ENCODE measurements at places on chromosomes 16 and 17. TPM values are rescaled to one million over a fixed set of nuclear protein-coding genes. Genes with fewer than 3 reads are reported as not detected.

Gene KRT12
- not detected for polyA plus RNA-seq

Gene CMTM2
- 0.48 TPM for polyA plus RNA-seq

Gene GPRC5C
- polyA plus RNA-seq = 19.1 TPM

Gene GAS2L2
- 3.6 TPM for polyA plus RNA-seq

Gene KRT34
- not detected for polyA plus RNA-seq

All from spinal cord (tissue), 10 donors.